IPS DF 19.7 (cell line): ENCODE measurements at places on chromosomes 12 and 14.

DNA sequence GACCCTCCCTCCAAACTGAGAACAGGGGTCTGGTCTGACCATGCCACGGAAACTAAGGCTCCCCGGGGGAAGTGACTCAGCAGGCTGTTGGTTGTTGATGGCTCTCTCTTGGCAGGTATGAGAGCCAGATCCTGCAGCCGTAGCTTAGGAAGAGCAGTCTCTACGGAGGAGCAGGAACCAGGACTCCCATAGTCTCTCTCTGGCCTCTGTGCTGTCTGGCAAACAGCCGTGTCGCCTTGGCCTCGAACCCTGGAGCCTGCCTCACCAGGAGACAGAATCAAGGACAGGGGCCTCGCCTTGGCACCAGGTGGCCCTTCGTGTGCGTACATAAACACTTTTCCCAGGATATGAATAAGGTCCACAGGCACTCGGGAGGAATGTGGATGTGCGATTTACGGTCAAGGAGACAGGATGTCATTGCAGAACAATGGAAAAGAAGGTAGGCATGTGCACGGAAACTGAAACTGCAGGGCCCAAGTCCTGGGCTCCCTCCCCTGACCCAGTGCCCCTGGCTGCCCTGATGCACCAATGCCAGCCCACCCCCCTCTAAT is 7.9 kb downstream of the VWF start:
- DNase-seq = no peak

- no peak for DNase-seq
Observed at GRCh38 chr14:90890322-90891020, 74.2 kb upstream of the TTC7B start.

DNA sequence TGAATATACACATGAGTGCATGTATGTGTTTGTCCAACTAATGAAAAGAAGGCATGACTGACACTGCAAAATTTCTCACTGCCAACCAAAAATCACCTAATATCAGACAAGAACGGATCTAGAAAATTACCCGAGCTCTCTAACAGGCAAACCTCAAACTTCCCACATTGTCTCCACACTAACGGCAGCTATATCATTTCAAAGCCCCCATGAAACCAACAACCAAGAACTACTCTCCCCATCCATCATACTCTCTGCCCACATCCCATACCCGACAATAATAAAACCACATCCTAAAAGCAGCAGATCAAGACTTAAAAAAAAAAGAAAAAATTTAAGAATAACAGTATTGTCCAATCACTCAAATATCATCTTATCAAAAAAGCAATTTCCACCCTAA is 227.1 kb downstream of the CEP128 start:
- DNase-seq = no peak

GRCh38 chr14:24921903-24922302 is 128.0 kb downstream of the STXBP6 start:
- DNase-seq = no peak

DNA sequence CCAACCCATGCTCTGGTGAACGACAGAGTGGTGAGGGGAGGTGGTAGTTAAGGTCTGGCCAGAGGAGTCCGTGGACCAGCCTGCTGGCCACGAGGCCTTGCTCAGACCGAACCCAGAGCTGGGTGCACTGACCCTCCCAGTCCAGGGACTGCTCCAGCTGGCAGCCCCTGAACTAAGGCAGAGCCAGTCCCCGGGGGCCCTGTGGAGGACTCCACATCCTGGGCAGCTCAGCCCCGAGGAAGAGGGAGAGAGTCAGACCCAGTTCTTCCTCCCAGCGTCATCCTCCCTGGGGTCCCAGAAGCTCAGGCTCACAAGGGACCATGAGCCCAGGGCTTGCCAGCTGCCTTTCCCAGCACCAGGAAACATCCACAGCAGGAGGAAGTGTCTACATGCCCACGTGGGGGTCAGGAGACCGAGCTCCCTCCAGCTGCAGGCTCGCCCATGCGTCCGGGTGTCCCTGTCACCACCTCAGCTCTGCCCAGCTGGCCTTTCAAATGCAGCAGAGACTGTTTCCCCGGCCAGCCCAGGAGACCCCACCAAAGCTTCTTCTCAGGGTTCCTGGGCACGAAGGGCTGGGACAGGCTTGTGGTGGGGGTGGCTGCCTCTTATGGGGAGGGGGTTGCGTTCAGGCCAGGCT is 194.4 kb downstream of the KIF26A start:
- no peak for DNase-seq

GRCh38 chr12:95896846-95897245 is 38.1 kb downstream of the SNRPF start:
- DNase-seq = no peak

GRCh38 chr12:114174326-114174725 is 208.2 kb upstream of the RBM19 start:
- no peak for DNase-seq

DNA sequence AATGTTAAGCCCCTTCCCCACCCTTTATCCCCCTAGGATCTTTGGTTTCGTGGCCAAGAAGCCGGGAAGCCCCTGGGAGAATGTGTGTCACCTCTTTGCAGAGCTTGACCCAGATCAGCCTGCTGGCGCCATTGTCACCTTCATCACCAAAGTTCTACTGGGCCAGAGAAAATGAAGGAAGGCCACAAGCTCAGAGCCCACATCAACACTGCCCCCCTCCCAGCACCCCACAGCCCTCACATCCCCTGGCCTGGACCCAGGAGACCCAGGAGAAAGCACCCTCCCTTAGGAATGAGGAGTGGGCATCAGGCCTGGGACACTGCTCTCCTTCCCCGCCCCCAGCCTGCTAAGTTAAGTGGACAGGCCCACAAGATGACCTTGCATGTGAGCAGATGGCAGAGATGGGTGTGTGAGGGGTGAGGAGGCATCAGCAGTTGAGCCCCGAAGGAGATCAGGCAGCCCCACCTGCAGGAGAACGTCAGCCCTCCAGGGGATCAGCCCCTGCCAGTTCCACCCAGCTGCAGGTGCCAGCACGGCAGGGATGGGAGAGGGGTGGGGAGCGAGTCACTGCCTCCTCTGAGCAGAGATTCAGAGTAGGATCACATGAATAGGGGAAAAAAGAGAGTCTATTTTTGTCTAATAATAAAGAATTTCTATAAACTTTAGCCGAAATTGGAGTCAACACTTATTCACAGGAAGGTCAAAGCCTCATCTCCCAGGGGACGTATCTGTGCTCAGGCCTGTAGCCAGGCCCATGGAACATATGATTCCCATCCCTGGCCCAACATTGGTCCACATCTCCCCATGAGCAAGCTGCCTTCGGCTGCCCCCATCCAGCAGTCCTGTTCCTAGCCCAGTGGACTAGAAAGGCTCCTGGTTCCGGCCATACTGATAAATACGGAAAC is 14.1 kb downstream of the TNS2 start:
- DNase-seq = no peak

- DNase-seq = no peak
Observed at GRCh38 chr14:89757313-89757939, 197.1 kb downstream of the EFCAB11 start.

- DNase-seq = no peak
Observed at GRCh38 chr12:49920241-49920914, 16.7 kb upstream of the FAIM2 start.
